H4 (cell line): ENCODE measurements at places on chromosomes 3 and 15.

DNA sequence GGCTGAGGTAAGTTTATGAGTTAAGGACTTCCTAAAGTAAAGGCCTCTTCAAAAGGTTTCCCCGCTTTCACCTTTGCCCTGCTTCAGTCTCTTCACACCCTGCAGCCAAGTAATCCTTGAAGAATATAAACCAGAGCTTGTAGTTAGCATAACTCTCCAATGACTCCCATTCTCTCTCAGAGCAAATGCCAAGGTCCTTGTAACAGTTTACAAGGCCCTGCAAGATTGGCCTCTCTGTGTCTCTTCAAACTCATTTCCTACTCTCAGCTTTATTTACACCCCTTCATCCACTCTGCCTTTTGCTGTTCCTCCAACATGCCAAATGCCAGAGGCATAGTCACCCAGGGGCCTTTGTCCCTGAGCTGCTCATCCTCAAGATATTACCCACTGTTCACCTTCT, 60.5 kb upstream of the MME start:
- DNase-seq: no peak

- DNase-seq: no peak
Observed at GRCh38 chr15:88267720-88268119, 11.2 kb upstream of the NTRK3 start.

GRCh38 chr3:138845771-138846173, 11.0 kb upstream of the PIK3CB start:
- no peak for DNase-seq

- DNase-seq: peak; percentile 47
Observed at GRCh38 chr3:184154885-184155643, at the start of gene DVL3. Gene DVL3, plus strand, starts transcription at chr3:184155377. Its CDS starts 259 bp downstream, at chr3:184155636.

GRCh38 chr3:167051421-167051820, 328.7 kb downstream of the ZBBX start:
- no peak for DNase-seq

DNA sequence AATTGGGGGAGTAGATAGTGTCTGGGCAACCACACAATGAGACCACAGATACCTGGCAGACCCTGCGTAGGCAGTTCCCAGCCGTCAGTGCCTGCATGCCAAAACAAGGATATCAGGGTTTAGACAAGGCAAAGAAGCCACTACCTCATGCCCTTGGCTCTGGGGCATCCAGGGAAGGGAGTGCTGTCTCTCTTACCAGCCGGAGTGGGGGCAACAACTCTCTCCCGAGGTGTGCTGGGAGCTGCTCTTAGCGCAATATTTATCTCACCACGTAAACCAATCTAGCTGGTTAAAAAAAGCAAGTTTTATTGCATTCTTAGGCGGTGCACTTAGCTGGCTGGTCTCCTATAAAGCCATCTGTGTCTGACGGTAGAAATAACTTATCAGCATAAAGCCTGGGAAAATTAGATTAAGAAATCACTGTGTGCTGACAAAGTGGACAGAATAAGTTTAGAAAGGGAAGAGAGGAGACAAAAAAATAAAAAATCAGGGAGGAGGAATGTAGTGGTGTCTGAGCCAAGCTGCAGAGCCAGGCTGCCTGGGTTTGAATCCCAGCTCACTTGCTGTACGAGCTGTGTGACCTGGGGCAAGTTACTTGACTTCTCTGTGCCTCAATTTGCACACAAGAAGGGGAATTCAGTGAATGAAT, 273.2 kb downstream of the PDZRN3 start:
- DNase-seq: peak; percentile 6

DNA sequence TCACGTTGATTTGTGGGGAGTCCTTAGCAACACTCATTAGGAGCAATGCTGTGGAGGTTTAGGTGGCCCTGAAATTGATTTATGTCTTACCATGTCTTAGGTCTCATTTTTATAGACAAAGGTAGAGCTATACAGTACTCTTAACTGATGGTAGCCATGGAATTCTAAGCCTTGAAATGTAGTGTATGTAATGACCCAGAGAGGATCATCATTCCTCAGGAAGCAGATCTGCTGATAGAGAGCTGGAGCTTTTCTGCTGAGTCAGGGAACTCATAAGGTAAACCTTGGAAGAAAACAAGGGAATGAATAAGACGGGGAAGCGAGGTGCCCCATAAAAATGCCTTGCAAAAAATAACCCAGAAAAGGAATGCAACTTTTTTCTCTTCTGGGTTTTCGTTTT, 34.0 kb upstream of the ZNF639 start:
- DNase-seq: no peak

GRCh38 chr15:59838900-59839299, 149.8 kb upstream of the BNIP2 start:
- DNase-seq: no peak

DNA sequence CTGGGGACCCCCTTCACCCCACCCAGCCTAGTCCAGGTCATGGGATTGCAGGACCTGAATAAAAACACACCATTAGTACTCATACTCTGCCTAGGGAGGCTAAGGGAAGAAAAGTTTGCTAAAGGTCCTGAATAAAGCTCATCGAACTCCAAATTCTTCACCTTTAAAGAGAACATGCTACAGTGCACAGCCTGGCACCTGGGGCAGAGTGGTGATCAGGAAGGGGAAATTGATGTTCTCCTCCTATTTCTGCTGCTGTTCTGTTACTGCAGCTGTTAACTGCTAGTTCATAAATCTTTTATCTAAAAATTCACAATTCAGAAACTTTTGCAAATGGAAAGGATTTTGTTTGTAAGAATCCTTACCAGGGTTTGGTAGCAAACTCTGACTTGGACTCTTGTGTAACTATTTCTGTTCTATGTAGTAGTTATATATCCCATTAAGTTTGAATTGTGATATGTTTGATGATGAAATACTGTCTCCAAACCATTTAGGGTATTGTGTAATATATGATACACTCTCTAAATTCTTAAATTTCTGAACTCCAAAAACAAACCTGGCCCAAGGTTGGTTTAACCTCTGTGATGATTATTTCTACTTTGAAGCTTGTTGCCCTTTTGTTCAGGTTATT, 27.9 kb downstream of the MCTP2 start:
- no peak for DNase-seq

- DNase-seq: no peak
Observed at GRCh38 chr3:20079621-20080020, 39.4 kb downstream of the KAT2B start.

DNA sequence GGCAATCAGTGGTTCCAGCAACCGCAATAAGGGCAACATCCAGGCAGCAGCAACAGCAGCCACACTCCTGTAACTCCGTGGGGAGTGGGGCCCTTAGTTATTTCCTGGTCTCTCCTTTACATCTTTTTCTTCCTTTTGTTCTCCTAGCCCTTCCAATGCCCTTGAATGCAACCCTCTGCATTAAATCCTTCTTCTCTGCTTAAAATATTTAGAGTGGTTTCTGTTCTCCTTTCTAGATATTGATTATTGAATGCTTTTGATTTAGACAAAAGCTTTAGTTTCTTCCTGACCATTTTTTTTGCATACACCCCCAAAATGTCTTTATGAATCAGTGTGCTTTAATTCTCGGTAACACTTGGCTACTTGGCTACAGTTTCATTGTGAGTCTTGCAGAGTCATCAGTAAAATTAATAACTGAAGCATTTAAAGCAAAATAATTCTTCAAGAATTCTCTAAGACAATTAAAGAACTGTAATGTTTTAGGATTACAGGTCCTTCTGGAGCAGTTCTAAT, 586.1 kb downstream of the MECOM start:
- no peak for DNase-seq

GRCh38 chr15:91456251-91456718, 356.2 kb downstream of the SV2B start:
- DNase-seq: peak; percentile 94

DNA sequence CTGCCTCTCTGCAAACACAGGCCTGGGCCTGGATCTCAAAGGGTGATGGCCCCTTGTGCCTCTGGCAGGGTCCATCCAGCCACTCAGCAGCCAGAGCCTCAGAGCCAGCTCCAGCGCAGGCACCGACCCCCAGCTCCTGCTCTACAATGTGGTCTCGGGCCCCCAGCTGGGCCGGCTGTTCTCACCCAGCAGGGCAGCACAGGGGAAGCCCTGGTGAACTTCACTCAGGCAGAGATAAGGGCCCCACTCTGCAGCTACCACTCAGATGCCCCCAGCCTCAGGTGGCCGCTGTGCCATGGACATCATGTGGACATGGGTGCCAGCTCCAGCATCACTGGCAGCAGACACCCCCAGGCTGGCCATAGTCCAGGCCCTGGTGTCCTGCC, 173.1 kb downstream of the TBC1D2B start:
- no peak for DNase-seq

GRCh38 chr3:195548501-195548900, 5.4 kb upstream of the PPP1R2 start:
- DNase-seq: no peak

DNA sequence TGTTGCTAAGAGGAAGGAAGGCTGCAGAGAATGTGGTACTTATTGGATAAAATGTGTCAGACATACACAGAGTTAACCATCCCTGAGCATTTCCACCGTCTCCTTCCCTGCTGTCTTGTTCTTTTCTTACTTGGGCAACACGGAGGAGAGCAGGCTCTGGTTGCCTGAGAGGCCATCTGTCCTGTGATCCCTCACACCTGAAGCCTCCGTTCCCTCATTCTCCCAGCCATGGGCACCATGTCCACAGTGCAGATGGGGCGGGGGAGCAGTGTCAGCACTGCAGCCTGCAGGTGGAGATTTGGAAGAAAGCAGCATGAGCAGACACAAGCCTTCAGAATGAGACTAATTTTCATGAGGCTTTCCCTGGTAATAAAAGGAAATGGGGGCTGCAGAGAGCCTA, 133.7 kb downstream of the CHCHD6 start:
- DNase-seq: no peak

- DNase-seq: peak; percentile 76
Observed at GRCh38 chr15:55403531-55403930, 4.6 kb downstream of the CCPG1 start.

- no peak for DNase-seq
Observed at GRCh38 chr3:186983659-186984058, 53.3 kb downstream of the ST6GAL1 start.

- no peak for DNase-seq
Observed at GRCh38 chr3:141399200-141399599, 30.9 kb downstream of the ZBTB38 start.

DNA sequence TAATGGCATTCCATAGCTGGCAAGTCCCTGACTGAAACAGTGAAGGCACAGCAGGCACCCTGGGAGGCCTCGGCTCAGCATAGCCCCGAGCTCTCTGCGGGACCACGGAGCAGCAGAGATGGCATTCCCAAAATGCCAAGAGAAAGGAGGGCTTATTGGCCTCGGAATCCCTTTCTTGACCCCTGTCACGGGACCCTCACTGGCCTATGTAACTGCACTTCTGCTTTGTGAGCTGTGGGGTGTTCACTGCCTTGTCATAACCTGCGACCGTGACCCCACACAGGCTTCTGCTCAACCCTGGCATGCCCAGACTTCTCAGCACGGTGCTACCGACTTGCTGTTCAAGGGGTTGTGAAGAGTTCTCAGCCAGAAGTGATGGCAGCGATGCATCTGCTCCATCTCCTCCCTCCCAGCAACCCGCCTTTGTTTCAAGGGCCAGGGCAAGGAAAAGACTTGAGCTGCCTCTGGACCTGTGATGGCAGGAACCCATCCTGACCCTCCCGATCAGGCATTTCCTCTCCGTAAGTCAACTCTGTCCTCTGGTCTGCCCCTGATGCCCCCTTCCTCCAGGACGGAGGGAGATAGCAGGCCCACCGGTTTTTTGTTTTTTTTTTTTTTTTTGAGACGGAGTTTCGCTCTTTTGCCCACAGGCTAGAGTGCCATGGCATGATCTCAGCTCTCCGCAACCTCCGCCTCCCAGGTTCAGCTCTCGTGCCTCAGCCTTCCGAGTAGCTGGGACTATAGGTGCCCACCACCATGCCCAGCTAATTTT, 30.5 kb downstream of the EHD4 start:
- no peak for DNase-seq

GRCh38 chr15:76140074-76140464, 80.3 kb downstream of the TMEM266 start:
- no peak for DNase-seq

DNA sequence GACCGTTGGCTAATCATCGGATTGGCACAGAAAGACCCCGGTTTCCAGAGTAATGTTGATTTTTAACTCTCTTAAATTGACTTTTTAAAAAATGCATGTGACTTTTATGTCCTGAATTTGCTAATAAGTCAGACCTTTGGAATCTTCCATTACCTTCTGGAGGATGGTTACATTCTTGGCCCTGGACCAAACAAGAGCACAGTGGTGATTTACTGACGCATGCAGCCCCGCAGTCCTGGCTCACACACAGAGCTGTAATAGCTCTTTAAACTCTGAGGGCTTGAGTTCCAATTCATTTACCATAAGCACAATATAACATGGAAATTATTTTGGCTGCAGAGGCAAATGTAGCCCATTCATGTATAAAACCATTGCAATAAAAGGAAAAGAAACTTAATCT, 25.1 kb downstream of the SOX14 start:
- no peak for DNase-seq

DNA sequence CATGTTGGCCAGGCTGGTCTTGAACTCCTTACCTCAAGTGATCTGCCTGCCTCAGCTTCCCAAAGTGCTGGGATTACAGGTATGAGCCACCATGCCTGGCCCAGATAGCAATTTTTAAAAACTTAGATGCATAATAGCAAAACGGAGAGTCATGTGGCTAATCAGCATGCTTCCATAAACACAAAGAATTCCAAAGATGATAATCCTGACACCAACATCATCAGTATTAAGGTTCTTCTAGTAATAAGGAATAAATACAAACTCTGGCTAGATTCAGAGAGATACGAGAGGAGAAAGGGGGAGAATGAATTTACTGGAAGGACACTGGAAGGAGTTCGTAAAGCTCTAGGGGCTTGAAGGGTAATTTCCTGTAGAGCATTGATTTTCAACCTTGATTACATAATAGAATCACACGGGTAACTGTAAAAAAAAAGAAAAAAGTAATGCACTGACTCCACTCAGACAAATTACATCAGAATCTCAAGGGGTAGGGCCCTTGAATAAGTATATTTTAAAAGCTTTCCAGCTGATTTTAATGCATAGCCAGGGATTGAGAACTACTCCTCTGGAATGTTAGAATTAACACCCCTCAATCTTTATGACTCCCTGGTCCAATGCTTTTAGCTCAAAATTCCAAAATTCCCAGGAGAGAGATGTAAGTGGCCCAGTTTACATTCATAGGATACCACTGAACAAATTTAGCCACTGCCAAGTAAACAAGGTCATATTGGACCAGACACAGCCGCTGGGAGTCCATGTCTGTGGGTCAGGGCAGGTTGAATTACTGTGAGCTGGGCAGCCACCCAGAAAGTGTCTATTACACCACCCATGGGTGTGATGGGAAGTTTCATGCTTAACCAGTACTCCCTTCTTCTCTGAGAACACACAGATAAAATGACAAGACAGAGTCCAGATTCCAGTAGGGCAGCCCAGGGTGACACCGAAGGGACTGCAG, 243.9 kb downstream of the TBL1XR1 start:
- peak; percentile 73 for DNase-seq

DNA sequence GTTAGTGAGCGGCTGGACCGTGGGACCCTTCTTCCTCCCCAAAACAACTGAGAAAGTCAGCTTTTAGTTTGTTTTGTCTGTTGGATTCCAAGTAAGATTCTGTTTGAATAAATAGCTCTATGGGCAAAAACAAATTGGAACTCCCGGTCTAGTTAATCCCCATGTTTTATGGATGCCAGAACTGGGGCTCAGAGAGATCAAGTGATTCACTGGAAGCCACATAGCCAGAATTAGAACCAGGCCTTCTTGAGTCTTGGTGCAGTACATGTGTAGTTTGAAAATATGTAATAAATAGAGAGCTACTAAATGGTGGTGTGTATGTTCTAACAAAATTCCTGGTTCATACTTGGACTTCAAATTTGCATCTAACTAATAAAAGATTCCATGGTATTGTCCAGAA, 29.3 kb upstream of the POLR2M start:
- DNase-seq: no peak

- DNase-seq: no peak
Observed at GRCh38 chr3:140244893-140245292, 309.9 kb downstream of the CLSTN2 start.
